ENCODE measurements at places on chromosomes 2 and 18. TPM values are rescaled to one million over a fixed set of nuclear protein-coding genes. Genes with fewer than 3 reads are reported as not detected.

DNA sequence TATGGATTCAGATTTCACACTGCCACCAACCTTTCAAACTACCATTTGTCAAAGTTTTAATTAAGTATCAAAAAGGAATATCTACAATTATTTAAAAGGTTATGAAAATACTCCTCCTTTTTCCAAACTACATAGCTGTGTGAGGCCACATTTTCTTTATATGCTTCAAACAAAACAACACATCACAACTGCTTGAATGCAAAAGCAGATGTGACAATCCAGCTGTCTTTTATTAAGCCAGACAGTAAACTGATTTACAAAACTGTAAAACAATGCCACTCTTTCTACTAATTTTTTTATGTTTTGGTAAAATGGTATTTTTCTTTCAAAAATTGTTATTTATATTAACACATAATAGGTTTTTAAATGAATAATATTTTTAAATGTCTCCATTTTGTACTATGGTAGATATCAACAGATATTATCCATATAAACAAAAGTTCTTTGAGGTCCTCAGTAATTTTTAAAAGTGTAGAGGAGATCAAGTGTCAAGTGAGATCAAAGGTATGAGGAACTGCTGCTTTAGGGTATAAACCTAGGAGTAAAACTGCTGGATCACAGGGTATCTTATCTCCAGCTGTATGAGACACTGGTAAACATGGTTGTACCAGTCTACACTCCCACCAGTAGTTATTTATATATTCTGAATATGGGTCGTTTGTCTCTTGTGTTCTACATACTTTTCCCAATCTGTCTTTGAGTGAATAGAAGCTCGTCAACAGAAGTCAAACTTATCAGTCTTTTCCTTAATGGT lies 68.8 kb upstream of the SERTAD2 start:
- no peaks in the 10 kb centered on the region for H3K27me3 ChIP-seq
- H3K4me3 ChIP-seq, result no peak overlapping the region
- no peak overlapping the region for H3K27ac ChIP-seq

GRCh38 chr2:23711979-23712755 lies 214.8 kb downstream of the ATAD2B start:
- no peak overlapping the region for H3K4me3 ChIP-seq
- peaks cover 7% of the 10 kb centered on the region for H3K36me3 ChIP-seq
- H3K27me3 ChIP-seq, result no peaks in the 10 kb centered on the region

DNA sequence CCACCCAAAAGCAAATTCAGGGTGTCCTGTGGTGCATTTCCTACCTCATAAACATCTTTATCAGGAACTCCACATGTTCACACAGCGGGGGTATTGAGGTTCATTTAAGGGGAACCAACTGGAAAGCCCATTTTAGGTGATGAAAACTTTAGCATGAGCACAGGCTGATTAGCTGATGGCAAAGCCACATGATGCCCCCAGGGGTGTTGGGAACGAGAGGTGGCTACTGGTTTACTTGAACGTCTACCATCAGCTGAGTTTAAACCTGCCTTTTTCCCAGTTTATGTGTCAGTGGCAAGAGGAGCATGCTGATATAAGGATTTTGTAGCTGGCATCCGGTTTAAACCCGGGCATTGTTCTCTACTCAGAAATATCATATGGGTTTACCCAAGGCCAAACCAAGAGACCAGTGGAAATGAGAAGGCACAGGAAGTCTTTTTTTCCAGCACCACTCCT lies 54.5 kb upstream of the UPP2 start:
- no peaks in the 10 kb centered on the region for H3K27me3 ChIP-seq
- no peaks in the 10 kb centered on the region for H3K4me1 ChIP-seq
- no peak overlapping the region for H3K4me3 ChIP-seq
- no peak overlapping the region for H3K27ac ChIP-seq

GRCh38 chr2:122799391-122799790 lies 1043.9 kb downstream of the TSN start:
- no peak overlapping the region for H3K27ac ChIP-seq
- no peaks in the 10 kb centered on the region for H3K4me1 ChIP-seq
- H3K36me3 ChIP-seq, result no peaks in the 10 kb centered on the region

DNA sequence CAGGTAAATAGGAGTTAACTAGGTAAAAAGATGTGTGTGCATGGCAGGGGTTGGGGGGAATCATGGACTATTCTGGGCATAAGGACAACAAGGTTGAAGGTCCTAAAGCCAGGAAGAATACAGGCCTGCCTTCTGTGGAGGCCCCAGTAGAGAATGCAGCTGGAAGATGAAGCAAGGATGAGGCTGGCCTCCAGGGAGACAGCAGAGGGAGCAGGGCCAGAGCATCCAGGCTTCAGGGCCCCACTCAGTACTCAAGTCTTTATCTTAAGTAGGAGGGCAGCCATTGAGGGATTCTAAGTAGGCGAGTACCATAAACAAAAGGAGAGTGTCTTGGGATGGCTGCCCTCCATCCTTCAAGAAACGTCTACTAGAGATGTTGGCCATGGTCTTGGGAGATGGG lies 101.8 kb upstream of the APCDD1 start:
- DNase-seq, result no peak
- H3K27me3 ChIP-seq, result no peaks in the 10 kb centered on the region
- H3K4me1 ChIP-seq, result no peaks in the 10 kb centered on the region
- H3K4me3 ChIP-seq, result no peak overlapping the region

DNA sequence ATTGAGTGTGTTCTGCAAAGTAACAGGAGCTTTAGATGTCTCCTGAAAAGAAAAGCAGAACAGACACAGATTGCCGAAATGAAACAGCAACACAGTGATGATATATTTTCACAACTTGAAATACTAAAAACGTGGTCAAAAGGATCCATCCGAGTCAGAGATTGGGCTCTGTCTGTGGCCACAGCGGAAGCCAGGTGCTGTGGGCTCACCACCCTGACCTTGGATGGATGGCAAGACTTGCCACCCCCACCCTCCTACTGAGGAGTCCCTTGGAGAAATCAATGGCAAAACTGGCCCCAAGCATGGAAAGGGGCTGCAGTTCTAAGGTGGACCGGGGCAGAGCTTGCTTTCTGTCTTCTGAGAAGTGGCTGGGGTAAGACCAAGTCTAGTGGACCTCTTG lies 31.4 kb upstream of the ACKR3 start:
- H3K27me3 ChIP-seq, result no peaks in the 10 kb centered on the region
- DNase-seq, result peak; percentile 28
- H3K4me3 ChIP-seq, result peak overlapping the region; percentile 69
- peaks cover 41% of the 10 kb centered on the region for H3K4me1 ChIP-seq

DNA sequence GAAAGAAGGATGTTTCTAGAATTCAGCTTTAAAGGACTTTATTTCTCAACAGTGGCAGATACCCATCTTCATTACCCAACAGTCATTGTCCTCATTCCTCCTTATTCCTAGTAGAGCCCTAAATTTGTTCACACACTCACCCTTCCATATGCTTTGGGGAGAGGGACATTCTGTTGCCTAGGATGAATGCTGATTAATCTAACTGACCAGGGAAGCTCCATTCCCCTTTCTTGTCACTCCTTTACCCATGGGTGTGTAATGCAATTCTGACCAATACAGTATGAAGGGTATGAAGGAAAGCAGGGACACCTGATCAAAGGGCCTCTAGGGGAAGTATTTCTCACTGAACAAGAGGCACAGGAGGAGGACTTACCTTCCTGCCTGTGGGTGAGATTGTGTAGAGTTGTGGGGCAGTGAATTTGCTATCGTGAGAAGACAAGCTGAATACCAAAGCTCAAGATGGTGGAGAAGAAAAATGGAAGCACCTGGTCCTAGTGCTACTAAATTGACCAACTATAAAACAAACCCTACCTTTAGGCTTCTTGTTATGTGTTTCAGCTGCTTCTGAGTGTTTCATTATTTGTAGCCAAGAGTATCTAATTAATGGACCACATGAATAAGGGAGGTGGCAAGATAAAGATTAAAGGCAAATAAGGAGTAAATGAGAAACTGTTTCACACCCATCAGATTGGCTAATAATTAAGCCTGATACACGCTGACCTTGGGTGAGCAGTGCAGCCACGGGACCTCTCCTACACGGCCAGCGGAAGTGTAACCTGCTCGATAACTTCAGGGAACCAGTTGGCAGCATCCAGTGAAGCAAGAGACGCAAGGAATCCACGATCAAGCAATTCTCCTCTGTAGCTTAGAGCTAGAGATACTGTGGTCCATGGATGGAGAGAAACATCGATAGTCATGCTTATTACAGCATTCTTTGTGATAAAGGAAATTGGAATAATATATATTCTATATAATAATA lies 202.3 kb downstream of the MYCN start:
- H3K4me1 ChIP-seq, result no peaks in the 10 kb centered on the region
- DNase-seq, result no peak
- no peaks in the 10 kb centered on the region for H3K36me3 ChIP-seq
- H3K4me3 ChIP-seq, result no peak overlapping the region

- no peak overlapping the region for H3K4me3 ChIP-seq
- no peaks in the 10 kb centered on the region for H3K36me3 ChIP-seq
- no peaks in the 10 kb centered on the region for H3K27me3 ChIP-seq
- no peak overlapping the region for H3K27ac ChIP-seq
Observed at GRCh38 chr2:170121689-170122088, 56.3 kb upstream of the MYO3B start.

- no peak overlapping the region for H3K4me3 ChIP-seq
- H3K4me1 ChIP-seq, result peaks cover 40% of the 10 kb centered on the region
- no peaks in the 10 kb centered on the region for H3K36me3 ChIP-seq
Observed at GRCh38 chr2:231321021-231321420, 74.5 kb upstream of the B3GNT7 start.

DNA sequence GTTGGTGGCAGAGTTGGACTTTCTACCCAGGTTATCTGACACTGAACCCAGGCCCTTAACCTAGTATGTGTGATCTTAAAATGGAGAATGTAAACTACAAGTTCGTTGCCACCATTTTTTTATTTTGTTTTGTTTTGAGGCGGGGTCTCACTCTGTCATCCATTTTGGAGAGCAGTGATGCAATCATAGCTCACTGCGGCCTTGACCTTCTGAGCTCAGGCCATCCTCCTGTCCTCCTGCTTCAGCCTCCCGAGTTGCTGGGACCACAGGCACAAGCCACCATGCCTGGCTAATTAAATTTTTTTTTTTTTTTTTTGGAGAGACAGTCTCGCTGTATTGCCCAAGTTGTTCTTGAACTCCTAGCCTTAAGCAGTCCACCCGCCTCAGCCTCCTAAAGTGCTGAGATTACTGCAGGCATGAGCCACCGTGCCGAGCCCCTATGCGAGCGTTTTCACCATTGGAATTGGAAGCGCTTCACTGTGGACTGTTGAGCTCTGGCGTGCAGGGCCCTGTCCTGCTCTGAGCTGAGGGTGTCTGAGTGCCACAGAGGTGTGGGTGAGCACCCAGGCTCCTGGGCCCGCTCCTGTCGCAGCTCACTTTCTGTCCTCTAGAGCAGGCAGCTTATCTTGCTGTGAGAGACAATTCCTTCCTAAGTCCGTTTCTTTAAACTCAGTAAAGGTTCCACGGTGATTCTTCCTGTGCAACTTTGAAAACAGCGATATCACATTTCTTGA lies 186.9 kb downstream of the LDLRAD4 start:
- H3K36me3 ChIP-seq, result no peaks in the 10 kb centered on the region
- H3K27me3 ChIP-seq, result no peaks in the 10 kb centered on the region
- no peaks in the 10 kb centered on the region for H3K4me1 ChIP-seq
- H3K27ac ChIP-seq, result no peak overlapping the region
- DNase-seq, result no peak

- H3K4me1 ChIP-seq, result no peaks in the 10 kb centered on the region
- no peaks in the 10 kb centered on the region for H3K27me3 ChIP-seq
- H3K27ac ChIP-seq, result no peak overlapping the region
- no peak for DNase-seq
Observed at GRCh38 chr2:215410932-215411285, 25.0 kb downstream of the FN1 start.

GRCh38 chr2:152243761-152244640 lies 68.4 kb upstream of the STAM2 start:
- H3K4me3 ChIP-seq, result no peak overlapping the region
- no peaks in the 10 kb centered on the region for H3K27me3 ChIP-seq
- no peak for DNase-seq

DNA sequence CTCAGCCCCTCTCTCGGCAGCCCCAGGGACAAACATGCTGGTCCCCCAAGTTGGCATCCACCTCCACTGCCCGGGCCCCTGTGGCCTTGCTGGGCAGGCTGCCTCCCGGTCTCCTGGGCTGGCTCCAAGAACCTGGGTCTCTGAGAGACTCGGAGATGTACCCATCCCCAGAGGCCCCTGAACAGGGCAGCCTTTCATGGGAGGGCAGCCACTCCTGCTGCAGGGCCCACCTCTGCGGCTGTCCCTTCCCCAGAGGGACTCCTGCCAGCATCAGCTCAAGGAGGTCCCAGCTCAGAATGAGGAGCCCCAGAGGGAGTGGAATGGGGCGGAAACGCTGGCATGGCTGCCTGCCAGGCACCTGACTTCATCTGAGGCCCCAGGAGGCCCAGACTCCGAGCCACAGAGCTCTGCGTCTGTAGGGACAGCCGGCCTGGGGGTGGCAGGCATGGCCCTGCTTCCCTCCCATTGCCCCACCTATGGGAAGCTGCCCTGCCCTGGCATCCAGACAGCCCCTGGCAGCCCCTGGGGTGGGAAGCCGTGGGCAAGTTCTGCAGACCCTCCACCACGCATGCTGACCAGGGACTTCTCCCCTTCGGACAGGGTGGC lies 857 bp upstream of the CROCC2 start:
- DNase-seq, result no peak
- no peak overlapping the region for H3K4me3 ChIP-seq
- H3K27ac ChIP-seq, result no peak overlapping the region
- H3K27me3 ChIP-seq, result no peaks in the 10 kb centered on the region
- H3K36me3 ChIP-seq, result no peaks in the 10 kb centered on the region
- H3K4me1 ChIP-seq, result no peaks in the 10 kb centered on the region

- no peak overlapping the region for H3K4me3 ChIP-seq
- H3K27ac ChIP-seq, result peak overlapping the region; percentile 72
- H3K27me3 ChIP-seq, result no peaks in the 10 kb centered on the region
- peak; percentile 32 for DNase-seq
Observed at GRCh38 chr2:37377187-37377532, 32.7 kb downstream of the QPCT start.

- H3K4me3 ChIP-seq, result no peak overlapping the region
- H3K27me3 ChIP-seq, result no peaks in the 10 kb centered on the region
- no peaks in the 10 kb centered on the region for H3K4me1 ChIP-seq
- DNase-seq, result no peak
- no peak overlapping the region for H3K27ac ChIP-seq
Observed at GRCh38 chr2:212638694-212639093, 100.1 kb upstream of the ERBB4 start.

DNA sequence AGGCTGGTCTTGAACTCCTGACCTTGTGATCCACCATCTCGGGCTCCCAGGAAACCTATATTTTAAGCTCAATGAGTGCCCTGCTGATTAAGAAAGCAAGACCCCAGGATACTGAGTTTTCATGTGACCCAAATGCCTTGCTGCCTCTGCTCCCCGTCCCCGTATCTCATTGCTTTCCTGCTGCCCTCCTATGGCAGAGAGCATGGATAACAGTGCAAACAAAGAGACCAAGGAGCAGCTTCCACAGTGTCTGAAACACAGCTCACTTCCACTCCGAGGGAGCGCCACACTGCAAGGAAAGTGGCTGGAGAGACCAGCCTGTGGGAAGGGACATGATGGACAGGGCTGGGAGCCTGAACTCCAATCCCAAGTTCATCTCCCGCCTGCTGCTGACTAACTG lies 246.8 kb downstream of the TMEM182 start:
- H3K27me3 ChIP-seq, result no peaks in the 10 kb centered on the region
- no peaks in the 10 kb centered on the region for H3K4me1 ChIP-seq
- H3K36me3 ChIP-seq, result no peaks in the 10 kb centered on the region
- no peak for DNase-seq
- H3K27ac ChIP-seq, result no peak overlapping the region

Gene UXS1
- 44.8 TPM for total RNA-seq

Gene CHRND
- not detected for total RNA-seq

Gene SCN7A
- total RNA-seq, result not detected

Gene KIF3C
- total RNA-seq, result 4.0 TPM

Gene CNRIP1
- total RNA-seq, result not detected

Gene ZNF519
- 20.9 TPM for total RNA-seq

Gene COL3A1
- not detected for total RNA-seq

Gene IKZF2
- total RNA-seq, result 49.1 TPM
